Anterior cingulate cortex (tissue), 58 donors: ENCODE measurements at places on chromosomes 7 and 10.

DNA sequence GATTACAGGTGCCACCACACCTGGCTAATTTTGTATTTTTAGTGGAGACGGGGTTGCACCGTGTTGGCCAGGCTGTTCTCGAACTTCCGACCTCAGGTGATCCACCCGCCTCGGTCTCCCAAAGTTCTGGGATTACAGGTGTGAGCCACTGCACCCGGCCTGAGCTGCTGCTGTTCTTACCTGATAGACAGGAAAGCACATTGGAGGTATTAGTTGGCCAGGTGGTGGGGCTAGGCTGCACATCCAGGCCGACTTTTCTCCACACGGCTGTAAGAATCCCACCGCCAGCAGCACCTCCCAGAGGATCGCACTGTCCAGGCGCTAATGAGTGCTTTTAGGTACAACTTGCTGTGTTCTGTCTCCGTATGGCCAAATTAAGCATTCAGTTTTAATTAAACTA, 112.6 kb downstream of the WDR37 start:
- no peak for DNase-seq

GRCh38 chr7:106367664-106368063, 82.9 kb upstream of the NAMPT start:
- no peak for DNase-seq

DNA sequence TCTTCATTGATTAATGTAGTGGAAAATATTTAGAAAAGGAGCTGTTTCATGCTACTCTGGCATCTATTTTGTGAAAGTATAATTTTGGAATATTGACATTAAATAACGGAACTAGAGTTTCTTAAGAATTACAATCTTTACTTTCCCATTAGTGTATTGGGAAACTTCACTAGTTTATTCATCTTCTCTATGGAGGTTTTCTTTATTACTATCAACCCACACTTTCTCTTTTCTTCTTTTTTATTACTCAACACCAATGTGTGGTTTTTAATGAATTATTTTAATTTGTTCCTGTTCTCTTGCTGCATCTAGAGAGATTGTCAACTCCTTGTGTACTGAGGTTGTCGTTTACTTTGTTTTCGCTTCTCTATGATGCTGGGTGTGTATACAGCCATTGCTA, 20.4 kb upstream of the ITGB8 start:
- DNase-seq, result no peak

DNA sequence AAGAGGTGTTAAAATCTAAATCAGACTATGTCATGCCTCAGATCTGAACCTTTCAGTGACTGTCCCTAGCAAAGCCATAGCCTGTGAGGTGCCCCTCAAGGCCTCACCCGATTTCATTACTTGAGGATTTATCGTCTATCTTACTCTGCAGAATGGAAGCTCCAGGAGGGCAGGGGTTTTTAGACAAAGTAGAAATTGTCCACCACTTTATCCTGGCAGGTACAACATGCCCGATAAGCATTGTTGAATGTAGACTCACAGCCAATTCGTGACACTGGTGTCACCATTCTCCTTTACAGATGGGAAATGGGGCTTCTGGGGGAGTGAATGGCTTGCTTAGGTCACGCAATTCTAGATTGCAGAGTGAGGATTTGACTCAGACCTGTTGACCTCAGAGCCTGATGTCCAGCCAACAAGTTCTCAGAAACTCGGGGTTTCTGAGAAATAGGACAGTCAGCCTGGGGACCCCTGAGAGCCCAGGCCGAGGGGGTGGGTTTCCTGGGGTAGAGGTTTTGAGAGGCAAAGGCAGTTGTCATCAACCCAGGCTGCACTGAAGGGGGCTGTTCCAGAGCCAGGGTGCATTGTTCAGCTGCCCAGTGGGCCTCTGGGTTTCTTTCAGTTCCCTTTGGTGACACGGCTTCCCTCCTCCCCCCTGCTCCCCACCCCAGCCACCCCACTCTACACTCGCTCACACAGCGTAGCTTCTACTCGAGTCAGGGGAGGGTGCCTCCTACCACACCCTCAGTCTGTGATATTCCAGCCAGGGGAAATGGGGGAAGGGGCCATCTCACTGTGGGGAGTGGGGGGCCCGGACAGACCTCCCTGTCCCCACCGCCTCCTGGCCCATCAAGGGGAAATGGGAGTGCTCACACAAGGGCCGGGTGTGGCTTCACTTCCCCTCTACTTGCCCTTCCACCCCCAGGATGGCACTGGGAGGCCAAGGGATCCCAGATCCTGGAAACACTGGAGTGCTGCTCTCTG, 3.1 kb upstream of the IRF5 start:
- no peak for DNase-seq

- no peak for DNase-seq
Measured at GRCh38 chr7:145909991-145910513, 206.5 kb upstream of the CNTNAP2 start.

DNA sequence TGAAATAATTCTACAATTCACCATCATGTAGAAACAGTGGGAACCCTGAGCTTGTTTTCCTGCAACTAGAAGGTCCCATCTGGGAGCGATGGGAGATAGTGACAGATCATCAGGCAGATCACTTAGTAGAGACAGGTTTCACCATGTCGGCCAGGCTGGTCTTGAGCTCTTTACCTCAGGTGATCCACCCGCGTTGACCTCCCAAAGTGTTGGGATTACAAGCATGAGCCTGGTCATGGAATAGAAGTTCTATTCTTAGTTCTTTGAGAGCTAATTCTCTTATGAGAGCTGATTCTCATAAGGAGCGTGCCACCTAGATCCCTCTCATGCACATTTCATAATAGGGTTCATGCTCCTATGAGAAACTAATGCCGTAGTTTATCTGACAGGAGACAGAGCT, 778.0 kb upstream of the AUTS2 start:
- DNase-seq, result no peak

DNA sequence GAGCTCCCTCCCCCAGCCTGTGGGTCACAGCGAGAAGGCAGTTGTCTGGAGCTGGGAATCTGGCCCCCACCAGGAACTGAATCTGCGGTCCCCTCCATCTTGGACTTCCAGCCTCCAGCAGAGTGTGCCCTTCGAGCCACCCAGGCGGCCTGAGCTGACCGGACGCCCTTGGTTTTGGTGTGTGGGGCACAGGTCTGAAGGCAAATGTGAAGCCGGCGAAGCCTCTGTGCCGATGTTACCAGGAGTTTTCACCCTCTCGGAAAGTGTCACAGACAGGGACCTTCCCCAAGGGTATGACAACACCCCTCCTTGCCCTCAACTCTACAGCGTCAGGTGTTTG, 109.1 kb downstream of the DNAJB6 start:
- no peak for DNase-seq

- no peak for DNase-seq
Measured at GRCh38 chr7:93196336-93196735, 29.9 kb downstream of the HEPACAM2 start.

DNA sequence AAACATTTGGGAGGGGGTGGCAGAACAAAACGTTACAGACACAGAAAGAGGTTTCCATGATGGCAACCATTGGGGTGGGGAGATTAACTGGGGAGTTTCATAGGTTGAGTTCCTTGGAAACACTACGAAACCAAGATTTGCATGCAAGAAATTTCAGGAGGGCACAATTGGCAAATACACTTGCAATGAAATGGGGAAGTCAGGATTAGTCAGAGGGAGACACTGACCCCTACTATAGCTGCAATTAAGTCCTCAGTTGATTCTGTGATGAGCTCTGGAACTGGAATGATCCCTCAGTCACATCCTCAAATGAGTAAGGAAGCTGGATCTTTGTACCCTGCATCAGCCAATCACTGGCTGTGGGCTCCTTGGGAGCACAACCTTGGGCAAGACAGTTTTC, 22.1 kb downstream of the CPEB3 start:
- DNase-seq, result no peak
